ENCODE measurements at places on chromosomes 7 and 10.

- DNase-seq, result no peak
Measured at GRCh38 chr10:1308173-1308961, 252.2 kb downstream of the WDR37 start.

- no peak for DNase-seq
Measured at GRCh38 chr10:122733931-122734665, 34.5 kb upstream of the C10orf120 start.

GRCh38 chr7:130292682-130293257 is at the start of gene CPA4:
Gene CPA4 (plus strand): TSS chr7:130293161. CDS start chr7:130293181, 20 bp downstream.
- DNase-seq, result no peak

- DNase-seq, result no peak
Measured at GRCh38 chr10:100847440-100847839, 65.3 kb upstream of the SLF2 start.

GRCh38 chr10:689452-690371 is at the start of gene DIP2C:
Gene DIP2C (minus strand): TSS chr10:689668. CDS start chr10:689578, 90 bp downstream.
- no peak for DNase-seq

GRCh38 chr10:73625004-73625883 is 16.0 kb downstream of the MYOZ1 start:
- DNase-seq, result no peak

GRCh38 chr7:1550005-1550845 is 5.8 kb downstream of the TMEM184A start:
- no peak for DNase-seq

DNA sequence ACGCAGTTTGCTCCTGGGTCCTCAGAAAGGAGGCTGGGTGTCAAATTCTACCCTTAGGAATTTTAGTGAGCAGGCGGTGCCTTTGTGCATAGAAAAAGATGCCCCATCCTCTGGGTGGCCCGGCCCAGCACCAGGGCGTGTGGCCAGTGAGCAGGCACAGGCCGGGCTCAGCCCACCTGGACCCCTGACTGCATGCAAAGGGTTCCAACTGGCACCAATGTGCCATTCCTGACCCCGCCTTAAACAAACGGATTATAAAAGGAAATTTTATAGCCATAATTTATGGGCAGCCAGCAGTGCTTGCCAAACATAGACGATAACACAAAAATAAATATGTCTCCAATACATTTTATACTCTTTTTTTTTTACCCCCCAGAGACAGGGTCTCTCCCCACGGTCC is 40.1 kb upstream of the GNA12 start:
- no peak for DNase-seq

DNA sequence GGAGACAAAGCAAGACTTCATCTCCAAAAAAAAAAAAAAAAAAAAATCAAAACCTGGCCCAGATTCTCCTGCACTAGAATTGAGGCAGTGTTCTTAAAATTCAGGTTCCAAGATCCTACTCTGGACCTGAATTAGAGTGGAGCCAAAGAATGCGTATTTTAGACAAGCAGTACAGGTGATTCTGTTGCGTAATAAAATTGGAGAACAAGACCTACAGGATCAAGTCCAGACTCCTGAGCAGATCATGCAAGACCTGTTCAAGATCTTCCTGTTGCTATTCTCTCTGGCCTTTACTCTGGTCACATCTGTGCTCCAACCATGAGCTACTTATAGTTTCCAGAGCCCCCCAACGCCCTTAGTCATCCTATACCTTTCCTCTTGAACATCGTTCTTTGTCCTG is 51.5 kb upstream of the RSBN1L start:
- no peak for DNase-seq

DNA sequence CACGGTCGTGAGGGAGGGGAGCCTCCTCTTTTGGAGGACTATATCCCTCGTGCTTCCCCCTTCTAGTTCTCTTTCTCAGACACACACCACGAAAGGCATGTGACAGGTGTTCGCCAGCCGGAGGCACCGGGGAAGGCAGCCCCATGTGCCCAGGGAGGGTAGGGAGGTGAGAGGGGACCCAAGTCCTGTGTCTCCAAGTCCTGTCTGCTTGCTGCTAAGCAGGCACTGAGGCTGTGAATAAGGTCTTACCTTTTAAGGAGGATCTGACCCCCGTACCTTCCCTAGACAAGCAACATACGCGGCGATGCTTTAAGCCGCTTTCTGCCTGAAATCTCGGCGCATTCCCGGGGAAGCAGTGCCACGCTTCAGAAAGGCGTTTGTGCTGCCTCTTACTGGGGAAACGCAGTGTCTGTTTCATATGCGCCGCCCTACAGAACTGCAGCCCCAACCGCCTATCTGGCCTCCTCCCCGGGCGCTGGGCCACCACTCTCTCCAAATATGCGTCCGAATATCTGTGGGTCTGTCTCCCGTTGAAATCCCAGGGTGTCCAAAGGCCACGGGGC is 770 bp downstream of the PLXNA4 start:
- no peak for DNase-seq

- no peak for DNase-seq
Measured at GRCh38 chr10:31322647-31323046, 3.6 kb downstream of the ZEB1 start.

DNA sequence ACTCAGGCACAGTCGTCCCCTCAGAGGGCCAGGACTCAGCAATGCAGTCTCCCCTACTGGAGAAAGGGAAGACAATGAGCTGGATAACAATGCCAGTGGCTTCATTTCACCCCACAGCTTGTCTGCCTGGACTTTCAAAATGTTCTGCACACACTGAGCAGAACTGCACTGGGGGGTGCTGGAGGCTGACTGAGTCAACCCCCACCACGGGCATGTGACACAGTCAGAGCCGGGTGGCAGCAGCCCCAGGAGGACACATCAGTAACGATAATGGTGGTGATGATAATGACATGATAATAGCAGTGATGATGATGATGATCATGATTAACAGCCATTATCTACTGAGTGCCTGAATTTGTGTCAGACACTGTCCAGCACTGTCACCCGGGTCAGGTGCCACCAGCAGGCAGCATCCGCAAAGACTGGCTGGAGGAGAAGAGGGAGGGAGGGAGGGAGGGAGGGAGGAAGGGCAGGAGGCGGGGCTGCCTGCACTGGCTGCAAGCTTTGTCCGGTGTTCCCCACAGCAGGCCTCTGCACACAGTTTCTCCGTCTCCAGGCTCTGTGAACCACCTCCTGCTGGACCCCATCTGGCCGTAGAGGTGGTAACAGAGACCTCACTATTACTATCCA is 67.4 kb downstream of the PLXNA4 start:
- DNase-seq, result no peak

DNA sequence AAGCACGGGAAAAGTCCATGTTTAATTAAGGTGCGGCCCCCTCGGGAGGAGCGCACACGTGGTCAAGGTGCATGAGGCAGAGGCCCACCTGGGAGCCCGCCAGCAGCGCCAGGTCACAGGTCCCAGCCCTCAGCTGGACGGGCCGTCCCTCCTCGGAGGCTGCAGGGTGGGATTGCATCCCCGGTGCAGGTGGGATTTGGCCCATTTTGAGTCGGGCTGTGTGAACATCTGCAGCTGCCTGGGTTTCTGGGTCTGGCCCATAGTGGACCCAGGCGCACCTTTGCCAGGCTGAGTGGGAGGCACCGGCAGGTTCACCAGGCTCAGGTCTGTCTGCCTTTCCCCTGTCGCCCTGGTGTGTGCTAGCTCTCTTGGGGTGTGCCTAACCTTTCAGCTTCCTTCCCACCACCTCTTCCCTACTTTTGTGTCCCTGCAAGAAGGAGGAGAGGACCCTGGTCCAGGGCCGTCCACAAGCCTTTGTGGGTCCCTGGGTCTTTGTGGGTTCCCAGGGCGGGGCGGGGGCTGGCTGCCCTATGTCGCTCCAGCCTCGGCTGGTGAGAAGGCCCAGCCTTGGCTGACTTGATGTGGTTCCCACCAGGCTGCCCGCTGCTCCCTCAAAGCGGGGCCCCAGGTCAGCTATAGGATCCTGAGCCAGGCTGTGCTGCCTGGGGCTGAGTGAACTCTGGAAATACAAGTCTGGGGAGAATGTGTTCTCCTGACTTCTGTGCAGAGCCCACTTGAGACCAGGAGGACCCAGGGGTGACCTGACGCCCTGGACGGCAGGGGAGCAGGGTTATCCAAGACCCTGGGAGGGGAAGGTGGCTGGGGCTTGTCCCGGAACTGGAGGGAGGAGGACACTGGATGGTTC is 186.7 kb upstream of the SHH start:
- no peak for DNase-seq

DNA sequence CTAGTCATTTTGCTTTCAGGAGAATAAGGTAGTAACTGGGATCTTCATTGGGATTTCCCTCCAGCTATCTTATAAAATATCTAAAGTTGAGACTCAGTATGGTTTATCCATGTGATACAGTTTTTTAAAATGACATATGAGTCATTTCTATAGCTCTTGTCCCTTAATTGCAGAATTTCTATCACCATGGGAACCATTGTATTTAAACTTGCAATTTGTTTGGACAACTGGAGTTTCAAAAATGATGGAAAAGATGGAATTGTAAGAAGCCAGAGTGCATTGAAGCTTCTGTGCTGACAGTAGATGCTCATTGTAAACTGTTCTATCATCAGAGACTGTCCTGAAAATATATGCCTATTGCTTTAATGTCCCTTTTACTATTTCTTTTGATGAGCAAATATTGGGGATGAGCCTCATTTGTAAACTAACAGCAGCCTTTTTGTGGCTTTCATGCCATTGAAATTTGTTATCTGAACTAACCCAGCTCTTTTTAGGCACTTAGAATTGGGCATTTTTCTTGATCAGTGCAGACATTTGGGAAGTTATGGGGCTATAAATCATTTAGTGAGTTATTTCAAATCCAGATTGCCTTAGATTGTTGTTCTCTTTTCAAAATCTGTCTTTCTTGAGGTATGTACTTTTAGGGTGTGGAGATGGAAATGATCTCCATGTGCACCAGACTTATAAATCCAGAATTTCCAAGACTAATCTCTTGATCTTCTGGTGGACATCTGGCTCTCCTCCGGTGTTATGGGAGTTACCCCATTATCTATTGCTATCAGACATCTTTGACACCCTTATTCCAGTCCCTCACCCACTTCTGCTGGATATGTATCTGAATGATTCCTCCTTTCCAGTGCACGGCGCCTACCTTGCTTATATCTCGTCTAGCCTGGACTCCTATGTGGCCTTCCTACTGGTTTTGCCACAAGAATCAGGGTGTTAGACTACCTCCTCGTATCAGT is 159.0 kb downstream of the SND1 start:
- DNase-seq, result no peak

- DNase-seq, result no peak
Measured at GRCh38 chr7:97865104-97865503, 7.1 kb downstream of the ASNS start.

DNA sequence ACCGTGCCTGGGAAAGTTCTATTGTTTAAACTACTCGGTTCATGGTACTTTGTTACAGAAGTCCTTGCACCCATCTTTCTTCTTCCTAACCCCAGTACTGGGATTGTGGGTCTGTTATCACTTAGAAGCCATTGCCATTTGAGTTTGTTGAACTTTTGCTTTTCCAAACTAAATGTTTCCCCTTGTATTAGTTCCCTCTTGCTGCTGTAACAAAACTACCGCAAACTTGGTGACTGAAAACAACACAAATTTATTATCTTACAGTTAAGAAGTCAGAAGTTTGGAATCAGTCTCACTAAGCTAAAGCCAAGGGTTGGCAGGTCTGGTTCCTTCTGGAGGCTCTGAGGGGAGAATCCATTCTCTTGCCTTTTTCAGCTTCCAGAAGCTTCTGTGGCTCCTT is 6.9 kb upstream of the LAMB4 start:
- DNase-seq, result no peak

DNA sequence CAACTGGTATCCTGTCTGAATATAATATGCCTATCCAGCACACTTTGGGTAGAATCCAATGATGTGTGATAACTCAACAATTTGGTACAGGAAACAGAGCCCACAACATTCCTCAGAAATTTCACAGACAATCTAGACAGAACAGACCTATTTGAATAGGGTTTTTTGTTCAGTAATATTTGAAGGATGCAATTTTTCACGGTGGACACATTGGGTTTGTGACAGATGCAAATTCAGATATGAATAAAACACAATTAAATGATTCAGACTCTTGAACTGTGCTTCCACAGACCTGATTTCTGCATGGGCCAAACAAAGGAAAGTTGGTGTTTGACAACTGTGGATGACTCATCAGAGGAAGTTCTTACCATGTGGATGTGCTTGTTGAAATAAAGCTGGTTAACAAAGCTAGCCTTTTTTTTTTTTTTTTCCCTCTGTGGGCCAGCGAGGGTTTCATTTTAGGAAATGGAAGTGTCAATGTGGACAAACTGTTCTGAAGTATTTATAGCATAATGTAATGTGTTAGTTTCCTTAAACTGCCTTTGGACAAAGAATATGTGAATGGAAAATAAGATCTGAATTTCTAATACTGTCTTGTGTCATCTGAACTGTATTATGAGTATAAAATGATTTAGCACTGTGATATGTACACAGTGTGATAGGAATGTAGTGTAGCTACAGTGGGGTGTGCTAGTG is 43.2 kb upstream of the FAM133B start:
- DNase-seq, result no peak

DNA sequence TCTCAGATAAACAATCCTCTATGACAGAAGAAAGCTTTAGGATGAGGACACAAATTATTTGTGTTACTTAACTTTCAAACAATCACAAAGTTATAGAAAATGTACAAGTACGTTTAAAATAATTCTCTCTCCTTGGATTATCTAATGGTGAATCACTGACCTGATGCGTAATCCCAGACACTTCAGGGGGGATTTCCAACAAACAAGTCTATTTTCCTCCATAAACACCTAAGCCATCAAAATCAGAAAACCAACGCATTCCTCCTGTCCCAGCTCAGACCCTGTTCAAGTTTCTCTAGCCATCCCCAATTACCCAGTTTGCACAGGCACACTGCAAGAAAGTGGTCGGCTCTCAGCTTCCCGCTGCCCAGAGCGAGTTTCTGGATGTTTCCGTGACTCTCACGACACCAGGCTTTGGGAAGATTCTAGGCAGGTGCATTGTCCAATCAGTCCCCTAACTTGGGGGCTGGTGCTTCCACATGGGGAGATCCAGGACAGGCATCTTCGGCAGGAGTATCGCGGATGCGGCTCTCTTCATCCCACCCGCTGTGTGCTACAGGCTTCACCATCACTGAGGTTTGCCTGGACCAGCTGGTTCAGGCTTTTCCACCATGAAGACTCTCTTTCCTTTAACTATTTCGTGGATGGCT is 200.0 kb downstream of the ZMYND11 start:
- no peak for DNase-seq

- DNase-seq, result no peak
Measured at GRCh38 chr7:117640465-117640864, 160.6 kb downstream of the CFTR start.

DNA sequence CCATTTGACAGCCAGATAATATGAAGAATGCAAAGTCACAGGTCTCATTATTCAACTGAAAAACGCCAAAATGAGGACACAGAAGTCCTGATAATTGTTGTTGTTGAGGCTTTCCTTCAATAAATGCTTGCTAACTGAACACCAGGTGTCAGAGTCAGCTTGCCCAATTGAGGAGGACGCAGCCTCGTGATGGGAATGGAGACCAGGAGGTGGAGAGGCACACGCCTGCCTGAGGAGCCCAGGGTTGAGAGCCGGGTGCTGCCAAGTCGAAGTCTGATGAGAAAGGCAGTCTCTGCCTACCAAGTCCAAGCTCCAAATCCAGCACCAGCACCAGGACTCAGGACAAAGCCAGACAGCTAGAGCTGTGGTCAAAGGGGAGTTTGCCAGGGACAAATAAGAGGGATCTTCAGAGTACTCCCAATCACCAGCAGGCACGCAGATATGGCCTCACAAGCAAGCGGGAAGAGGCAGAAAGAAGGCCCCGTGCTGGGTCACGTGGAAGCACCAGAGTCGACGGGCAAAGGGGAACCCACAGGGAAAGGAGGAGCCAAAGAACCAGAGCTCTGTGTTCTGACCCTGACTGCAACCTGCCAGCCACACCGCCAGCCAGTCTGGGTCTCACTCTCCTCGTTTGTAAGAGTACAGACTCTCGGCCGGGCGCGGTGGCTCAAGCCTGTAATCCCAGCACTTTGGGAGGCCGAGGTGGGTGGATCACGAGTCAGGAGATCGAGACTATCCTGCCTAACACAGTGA is 47.6 kb downstream of the VOPP1 start:
- DNase-seq, result no peak
